ENCODE measurements at places on chromosomes 7 and 10.

DNA sequence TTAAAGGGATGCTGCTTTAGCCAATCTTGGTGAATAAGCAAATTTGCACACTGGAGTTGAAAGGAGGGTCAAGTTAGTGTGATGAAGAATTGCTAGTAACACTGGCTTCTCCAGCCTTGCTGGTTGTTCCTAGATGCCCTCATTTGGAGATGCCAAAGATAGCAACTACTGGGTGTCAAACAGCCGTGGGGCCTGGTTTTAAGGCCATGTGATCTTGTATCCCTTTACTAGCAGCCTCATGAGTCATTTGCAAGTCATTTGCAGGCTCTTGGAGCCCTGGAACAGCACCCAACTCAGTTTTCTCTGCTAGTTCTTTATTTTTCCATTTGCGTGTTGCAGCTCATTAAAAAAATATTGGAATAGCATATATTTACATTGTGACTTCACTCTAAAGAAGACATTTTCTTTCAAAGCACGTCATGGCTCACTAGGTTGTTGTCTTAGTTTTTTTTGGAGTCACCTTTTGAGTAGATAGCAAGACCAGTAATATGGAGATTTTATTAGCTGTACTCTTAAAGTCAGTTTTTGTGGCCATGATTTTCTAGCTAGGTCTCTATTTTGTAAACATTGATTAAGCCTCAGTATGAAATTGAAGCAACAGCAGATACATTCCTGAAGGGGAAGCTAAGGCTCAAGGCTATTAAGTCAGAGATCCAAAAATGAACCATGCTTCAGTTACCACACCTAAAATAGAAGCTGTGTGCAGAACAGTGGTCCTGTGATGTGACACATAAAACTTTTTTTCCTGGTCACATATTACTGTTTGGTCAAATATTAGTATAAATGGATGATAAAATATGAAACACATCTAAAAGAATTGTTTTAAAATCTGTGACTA lies 1.3 kb downstream of the LSMEM1 start:
- peak; percentile 89 for DNase-seq

- DNase-seq: no peak
Measured at GRCh38 chr10:5527332-5528200, 2.8 kb downstream of the CALML3 start.

DNA sequence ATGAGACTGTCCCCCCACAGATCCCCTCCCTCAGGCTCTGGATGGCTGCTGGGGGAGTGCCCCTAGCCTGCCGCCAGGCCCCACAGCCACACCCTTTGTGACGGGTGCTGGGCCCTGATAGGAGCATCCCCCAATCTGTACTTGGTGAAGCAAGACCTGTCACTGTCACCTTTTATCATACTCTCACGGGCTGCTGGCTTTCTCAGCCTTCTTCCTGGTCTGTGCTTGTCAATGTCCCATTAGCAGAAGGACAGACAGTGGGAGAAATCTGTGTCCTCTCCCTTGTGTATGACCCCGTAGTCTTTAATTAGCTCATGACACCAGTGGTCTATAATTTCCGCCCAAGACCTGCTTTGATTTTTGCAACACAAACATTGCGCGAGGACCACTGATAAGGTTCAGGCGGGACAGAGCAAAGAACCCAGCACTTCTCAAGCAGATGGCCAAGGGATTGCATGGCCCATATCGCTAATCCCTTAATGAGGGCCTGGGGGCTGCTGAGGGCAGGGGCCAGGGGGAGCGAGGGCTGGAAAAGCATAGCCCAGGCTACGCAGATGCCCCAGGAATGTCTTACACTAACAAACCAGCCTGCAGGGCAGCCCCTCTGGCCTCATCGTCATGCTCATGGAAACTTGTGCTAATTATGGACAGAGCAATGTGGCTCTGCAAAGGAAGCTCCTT lies 127.8 kb downstream of the PTPN20 start:
- DNase-seq: no peak

GRCh38 chr10:116403740-116404250 lies 23.9 kb upstream of the PNLIPRP3 start:
- DNase-seq: no peak

GRCh38 chr10:76774987-76775603 lies 862.5 kb downstream of the KCNMA1 start:
- no peak for DNase-seq

DNA sequence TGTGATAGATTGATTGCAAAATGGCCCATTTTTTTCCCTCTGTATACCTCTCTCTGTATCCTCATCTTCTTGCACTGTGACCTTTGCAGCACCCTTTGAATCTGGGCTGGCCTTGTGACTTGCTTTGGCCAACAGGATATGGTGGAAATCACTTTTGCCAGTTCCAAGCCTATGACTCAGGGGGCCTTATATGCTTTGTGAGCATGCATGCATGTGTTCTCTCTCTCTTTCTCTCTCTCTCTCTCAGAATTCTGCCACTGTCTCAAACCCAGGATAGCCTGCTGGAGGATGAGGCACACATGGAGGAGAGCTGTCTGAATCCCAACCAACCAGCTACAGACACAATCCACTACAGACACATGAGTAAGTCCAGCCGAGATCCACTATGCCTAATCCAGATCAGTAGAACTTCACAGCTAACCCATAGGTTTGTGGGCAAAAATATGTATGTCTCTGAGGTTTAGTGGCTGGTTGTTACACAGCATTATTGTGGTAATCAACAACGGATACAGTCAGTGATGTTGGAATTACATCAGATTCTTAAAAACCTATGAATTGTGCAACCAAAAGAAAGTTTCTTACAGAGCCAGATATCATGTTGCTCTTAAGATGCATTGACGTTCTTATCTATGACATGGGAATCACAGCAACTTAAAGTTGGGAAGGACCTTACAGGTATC lies 41.8 kb upstream of the ABCB4 start:
- peak; percentile 36 for DNase-seq

- DNase-seq: no peak
Measured at GRCh38 chr10:9294132-9294663, 1239.7 kb downstream of the GATA3 start.

DNA sequence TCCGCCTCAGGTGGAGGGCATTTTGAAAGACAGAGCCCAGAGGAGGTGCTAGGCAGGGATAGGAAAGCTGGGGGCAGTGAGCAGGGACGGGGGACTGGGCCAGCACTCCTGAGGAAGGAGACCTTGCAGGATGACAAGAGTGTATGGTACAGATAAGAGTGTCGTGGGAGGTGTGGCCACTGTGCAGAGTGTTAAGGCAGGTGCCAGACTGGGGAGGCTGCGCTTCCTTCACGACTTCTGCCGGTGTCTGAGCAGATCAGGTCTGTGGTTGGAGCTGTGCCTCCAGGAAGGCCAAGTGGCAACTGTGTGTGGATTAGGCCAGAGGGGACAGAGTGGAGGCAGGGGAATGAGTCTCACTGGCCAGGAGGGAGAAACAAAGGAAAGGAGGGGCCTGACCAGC lies 161.7 kb downstream of the HIBADH start:
- no peak for DNase-seq

DNA sequence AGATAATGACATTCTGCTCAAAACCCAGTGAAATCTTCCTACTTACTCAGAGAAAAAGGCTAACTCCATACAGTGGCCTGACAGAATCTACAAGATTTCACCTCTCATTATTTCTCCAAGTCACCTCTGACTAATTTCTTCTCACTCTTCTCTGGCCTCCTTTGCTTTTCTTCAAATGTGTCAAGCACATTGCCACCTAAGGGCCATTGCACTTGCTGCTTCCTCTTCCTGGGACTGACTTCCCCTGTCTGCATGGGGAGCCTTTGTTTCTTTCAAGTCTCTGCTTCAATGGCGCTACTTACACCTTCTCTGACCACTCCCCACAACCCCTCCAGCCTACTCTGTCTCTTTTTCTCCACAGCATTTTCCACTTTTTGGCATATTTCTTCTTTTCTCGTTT lies 36.0 kb downstream of the PRTFDC1 start:
- no peak for DNase-seq

DNA sequence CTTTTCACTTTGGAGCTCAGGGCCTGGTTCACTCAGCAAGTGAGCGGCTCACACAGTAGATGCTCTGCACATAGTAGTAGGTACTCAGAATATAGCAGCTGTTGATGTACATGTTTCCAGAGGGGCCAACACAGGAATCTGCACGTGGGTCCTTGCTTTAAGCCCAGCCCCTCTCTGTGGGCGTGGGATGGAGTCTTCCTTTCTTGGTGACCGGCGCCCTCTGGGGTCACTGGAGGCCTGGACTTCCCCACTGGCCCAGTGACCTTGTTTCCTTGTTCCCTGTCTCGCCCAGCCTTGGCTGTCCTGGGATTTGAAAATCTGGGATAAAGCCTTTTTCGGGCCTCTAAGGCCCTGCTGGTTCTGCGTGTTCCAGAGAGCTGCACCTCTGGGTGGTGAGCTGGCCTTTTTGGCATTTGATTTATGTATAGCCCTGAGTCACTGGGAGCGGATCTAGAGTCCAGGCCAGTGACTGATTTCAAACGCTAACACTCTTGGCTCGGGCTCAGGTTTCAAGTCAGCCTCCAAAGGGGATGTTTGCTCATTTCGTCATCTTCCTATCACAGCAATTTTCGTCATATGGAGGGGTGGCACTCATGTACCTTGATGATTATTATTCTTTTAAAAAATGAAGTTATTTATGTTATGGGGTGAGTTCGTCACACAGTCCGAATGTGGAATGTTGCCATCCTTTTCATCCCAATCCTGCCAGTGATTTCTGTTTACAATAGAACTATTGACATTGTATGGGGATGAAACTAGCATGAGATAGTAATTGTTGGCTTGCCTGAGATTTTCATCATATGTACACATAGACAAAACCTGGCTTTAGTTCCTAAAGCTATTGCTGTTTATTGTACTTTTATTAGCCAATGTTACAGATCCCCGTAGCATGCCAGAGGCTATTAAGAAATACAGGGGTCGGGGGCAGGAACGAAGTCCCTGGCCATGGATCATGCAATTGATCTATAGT lies 65.5 kb downstream of the CUX1 start:
- peak; percentile 100 for DNase-seq

- no peak for DNase-seq
Measured at GRCh38 chr7:441684-442421, 77.8 kb downstream of the PDGFA start.

DNA sequence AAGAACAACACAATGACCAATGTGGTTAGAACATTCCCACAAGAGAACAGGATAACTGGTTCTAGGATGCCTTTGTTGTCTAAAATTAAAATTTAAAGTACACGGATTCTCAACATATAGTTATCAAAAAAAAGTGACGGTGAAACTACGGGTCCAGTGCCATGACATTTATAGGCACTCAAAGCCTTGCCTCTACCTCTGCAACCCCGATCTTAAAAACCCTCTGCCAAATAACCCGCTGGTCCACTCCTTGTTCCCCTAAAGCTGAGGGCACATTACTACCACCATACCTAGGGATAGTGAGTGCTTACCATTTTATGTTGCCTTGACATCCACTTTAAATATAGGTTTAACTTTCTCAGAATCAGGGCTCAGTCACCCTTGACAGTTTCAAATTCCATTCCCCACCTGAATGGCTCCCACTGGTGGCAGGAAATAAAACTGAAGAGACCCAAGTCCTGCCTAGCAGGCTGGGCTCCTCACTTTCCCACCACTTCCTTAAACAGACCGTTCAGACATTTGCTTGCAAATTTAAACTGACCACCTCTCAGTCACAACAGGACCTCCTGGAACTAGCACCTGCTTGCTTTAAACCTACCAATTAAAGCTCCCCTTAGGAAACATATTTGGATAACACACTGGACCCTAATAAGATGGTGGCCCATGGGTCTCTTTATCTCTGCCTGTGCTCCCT lies 169.9 kb upstream of the ASAH2 start:
- peak; percentile 48 for DNase-seq

- peak; percentile 13 for DNase-seq
Measured at GRCh38 chr7:152571068-152571467, 104.9 kb downstream of the XRCC2 start.

- DNase-seq: no peak
Measured at GRCh38 chr10:116470768-116471415, 43.2 kb downstream of the PNLIPRP3 start.

GRCh38 chr10:114577133-114577532 lies 80.9 kb downstream of the ABLIM1 start:
- DNase-seq: peak; percentile 91

- peak; percentile 54 for DNase-seq
Measured at GRCh38 chr7:137354396-137354795, 10.9 kb upstream of the PTN start.

- no peak for DNase-seq
Measured at GRCh38 chr10:93086289-93086688, 12.6 kb downstream of the CYP26A1 start.

GRCh38 chr7:39951226-39952194 lies 1.5 kb downstream of the CDK13 start:
- peak; percentile 38 for DNase-seq

GRCh38 chr7:99428972-99429566 lies 9.5 kb downstream of the PTCD1 start:
- no peak for DNase-seq

GRCh38 chr10:4407783-4408182 lies 418.2 kb upstream of the AKR1E2 start:
- peak; percentile 88 for DNase-seq

GRCh38 chr7:70634610-70635068 lies 497.3 kb upstream of the GALNT17 start:
- DNase-seq: peak; percentile 94

- DNase-seq: no peak
Measured at GRCh38 chr7:131359136-131359776, 31.6 kb downstream of the MKLN1 start.

- DNase-seq: no peak
Measured at GRCh38 chr7:100963386-100963785, 6.0 kb upstream of the MUC12 start.

- DNase-seq: no peak
Measured at GRCh38 chr10:84201682-84202081, 7.3 kb downstream of the CDHR1 start.

DNA sequence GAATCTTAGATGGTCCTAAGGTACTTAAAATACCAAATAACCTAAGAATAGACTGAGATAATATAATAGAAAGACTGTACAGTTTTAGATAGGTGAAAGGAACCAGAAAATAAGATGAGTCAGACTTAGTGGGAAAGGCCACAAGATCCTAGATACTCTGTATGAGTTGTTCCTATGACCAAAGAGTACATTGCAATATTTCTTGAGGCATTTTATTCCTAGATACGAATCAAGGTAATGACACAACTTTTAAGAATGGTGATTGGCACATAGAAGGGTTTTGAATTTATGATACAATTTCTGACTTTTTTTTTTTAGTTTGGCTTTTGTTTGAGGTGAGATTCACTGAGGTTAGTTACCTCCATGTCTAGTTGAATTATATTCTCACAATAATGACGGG lies 30.2 kb downstream of the MGAM start:
- DNase-seq: peak; percentile 47

GRCh38 chr7:33500703-33501701 lies 371.6 kb downstream of the BBS9 start:
- DNase-seq: peak; percentile 26

GRCh38 chr10:6214612-6215011 lies 11.9 kb downstream of the PFKFB3 start:
- no peak for DNase-seq

DNA sequence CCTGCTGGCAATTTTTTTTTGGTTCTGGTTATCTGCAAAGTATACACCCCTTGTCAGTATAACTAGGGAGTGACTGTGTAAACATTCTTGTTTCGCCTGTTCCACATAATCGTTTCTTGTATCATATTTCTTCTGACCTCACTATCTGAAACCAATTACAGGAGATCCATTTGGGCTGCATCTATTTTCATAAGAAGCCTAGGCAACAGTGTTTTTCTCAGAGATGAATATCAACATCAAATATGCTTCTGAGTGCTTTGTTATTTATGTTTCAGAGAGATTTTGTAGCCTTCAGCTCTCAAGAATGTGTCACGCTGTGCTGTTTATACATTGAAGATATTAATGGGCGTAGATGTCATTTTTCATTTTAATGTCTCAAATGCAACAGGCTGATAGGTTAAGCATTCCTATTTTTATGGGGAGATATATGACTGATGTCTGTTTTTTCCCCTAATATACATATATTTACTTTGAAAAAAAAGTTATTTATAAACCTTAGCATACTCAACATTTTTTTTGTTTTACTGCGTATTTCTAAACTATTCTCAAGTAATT lies 115.5 kb downstream of the FOXP2 start:
- DNase-seq: no peak

Data from fibroblast of mammary gland (primary cell).